ENCODE measurements at places on chromosomes 13 and 19.

- H3K36me3 ChIP-seq = no peaks in the 10 kb centered on the region
- no peaks in the 10 kb centered on the region for H3K27me3 ChIP-seq
- no peak overlapping the region for H3K4me3 ChIP-seq
- DNase-seq = no peak
- H3K27ac ChIP-seq = no peak overlapping the region
- H3K4me1 ChIP-seq = no peaks in the 10 kb centered on the region
Measured at GRCh38 chr13:43339805-43340550, 316.6 kb downstream of the DNAJC15 start.

DNA sequence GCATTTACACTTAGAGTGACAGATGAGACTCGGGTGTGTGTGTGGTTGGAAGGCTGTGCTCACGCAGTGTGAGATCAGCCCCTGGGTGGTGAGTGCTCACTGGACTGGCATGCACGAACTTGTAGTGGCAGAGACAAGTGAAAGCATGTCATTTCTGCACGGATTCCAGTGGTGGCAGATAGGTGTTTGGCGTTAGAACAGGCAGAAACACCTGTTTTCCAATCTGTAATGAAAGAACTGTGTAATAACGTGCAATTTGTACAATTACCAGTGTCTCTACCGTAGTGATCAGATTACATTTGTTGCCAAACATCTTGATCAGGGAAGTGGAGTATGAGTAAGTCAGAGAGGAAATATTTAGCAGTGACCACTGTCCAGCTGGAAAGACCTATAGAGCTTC is 8.2 kb downstream of the LAMP1 start:
- no peak overlapping the region for H3K4me3 ChIP-seq
- no peak overlapping the region for H3K27ac ChIP-seq
- no peaks in the 10 kb centered on the region for H3K36me3 ChIP-seq
- no peaks in the 10 kb centered on the region for H3K27me3 ChIP-seq
- H3K4me1 ChIP-seq = no peaks in the 10 kb centered on the region
- no peak for DNase-seq

DNA sequence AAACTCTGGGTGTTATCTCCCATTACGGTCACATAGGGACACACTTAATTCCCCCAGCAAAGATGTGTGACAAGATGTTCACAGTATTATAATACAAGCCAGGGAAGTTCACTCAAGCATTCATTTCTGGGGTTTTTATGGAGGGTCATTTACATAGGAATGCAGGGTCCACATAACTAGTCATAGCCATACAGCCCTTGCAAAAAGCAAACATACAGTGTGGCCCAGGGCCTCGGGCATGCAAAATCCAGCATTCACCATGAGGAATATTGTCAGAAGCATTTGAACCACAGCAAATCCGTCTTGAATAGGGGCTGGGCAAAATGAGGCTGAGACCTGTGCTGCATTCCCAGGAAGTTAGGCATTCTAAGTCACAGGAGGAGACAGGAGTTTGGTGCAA is 13.0 kb upstream of the ZNF460 start:
- no peaks in the 10 kb centered on the region for H3K27me3 ChIP-seq
- H3K27ac ChIP-seq = no peak overlapping the region
- no peak for DNase-seq
- H3K4me1 ChIP-seq = no peaks in the 10 kb centered on the region
- no peaks in the 10 kb centered on the region for H3K36me3 ChIP-seq

DNA sequence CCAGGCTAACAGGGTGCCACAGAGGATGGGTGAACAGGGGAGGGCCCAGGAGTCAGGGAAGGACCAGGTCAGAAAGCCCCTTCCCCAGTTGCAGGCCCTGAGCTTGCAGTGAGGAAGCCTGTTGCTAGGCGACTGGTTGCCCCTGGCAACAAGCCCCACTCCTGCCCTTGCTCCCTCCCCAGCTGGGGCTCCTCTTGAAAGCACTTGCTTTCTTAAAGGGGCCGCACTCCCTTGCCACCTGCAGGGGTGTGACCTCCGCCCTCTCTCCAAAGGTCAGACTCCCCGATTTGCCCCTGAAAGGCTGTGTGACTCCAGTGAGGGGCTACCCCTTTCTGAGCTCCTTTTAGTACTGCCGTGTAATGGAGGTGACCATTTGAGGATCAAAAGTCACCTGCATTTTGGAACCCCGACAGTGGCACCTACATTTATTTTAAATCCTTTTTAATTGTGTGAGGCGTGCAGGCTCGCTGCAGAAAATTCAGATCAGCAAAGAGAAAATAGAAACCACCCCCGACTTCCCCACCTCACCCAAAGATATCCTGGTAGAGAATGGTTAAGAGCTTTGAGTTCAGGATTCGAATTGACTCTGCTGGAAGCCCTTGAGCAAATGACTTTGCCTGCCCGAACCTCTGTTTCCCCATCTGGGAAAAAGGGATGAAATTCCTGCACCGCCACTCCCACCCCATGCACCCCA is 4.8 kb downstream of the FCHO1 start:
- DNase-seq = peak; percentile 44
- H3K27ac ChIP-seq = no peak overlapping the region
- no peaks in the 10 kb centered on the region for H3K27me3 ChIP-seq
- no peak overlapping the region for H3K4me3 ChIP-seq
- no peaks in the 10 kb centered on the region for H3K4me1 ChIP-seq

DNA sequence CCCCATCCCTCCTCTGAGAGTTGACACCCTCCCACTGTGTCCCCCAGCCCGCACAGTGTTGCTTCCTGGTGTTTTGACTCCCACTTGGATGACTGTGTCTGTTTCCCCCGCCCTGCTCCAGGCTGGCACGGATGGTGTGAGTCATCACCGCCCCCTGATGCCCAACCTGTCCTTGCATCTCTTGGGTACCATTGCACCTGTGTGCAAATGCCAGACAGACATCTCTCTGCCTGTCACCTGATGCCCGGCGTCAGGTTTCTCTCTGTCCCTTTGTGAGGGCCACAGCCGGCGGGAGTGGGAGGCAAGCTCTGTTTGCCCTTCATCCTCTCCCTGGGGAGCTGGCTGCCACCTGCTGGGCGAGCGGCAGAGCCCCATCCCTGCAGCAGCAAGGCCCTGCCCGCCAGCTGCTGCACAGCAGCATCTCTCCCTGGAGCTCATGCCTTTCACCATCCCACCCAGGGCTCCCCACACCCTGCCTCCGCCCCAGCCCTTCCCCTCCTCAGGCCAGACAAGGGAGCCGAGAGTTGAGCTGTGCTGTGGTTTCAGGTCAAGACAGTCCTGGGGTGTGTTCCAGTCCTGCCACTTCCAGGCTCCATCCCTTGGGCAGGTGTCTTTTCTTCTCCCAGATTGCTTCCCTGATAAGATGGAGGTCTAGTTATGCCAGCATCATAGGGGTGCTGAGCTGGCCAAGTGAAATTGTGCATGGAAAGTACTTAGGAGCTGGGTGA is 29.7 kb downstream of the NKPD1 start:
- H3K27ac ChIP-seq = no peak overlapping the region
- DNase-seq = no peak
- no peaks in the 10 kb centered on the region for H3K27me3 ChIP-seq
- no peaks in the 10 kb centered on the region for H3K4me1 ChIP-seq
- H3K36me3 ChIP-seq = no peaks in the 10 kb centered on the region

DNA sequence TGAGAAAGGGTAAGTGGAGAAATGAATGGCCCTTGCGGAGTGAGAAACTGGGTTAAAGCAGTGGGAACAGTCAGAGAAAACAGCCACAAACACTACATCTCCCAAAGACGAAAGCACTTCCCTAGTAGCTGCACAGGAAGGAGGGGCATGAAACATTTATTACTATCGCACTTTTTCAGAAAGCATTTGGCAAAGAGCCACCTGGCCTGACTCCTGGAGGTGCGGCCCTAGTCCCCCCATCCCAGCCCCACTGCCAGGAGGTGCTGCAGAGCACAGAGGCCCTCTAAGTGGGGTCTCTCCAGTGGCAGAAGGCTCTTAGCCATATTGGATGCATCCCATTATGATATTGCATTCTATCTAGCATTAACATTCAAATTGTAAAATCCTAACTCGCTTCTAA is 55.8 kb downstream of the MTMR6 start:
- H3K27me3 ChIP-seq = no peaks in the 10 kb centered on the region
- H3K4me3 ChIP-seq = no peak overlapping the region
- DNase-seq = no peak
- H3K36me3 ChIP-seq = no peaks in the 10 kb centered on the region
- no peaks in the 10 kb centered on the region for H3K4me1 ChIP-seq

DNA sequence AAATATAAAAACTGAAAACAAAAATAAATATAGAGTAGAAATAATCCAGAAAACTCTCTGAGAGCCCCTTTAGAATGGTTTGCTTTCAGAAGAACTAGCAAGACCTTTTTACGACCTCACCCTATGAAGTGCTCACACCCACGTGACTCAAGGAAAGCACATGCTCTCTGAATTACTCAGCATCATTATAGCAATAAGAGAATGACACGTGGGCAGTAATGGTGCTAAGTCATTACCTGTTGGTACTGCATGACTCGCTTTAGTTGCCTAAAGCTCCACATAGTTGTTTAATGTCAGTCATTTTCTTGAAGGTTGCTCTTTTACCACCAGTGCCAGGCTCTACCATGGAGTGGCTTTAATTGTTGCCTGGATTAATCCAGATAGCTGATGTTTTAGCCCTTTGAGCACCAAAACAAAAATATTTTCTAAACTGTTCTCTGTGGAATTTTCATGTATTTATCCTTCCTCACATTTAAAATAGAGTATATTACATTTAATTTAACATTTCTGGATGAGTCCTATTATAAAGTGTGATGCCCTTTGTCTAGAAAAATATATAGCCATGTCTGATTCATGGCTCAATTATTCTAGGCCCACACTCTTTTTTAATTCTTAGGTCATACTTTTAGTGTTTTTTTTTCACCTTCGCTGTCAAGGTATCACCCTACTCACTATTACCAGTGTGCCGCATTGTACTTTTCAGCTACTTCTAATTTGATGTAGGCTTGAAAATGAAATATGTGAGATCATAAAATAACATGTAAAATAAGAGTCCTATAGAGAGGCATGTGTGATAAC is 56.8 kb downstream of the THSD1 start:
- no peaks in the 10 kb centered on the region for H3K4me1 ChIP-seq
- H3K27ac ChIP-seq = no peak overlapping the region
- H3K27me3 ChIP-seq = no peaks in the 10 kb centered on the region
- H3K36me3 ChIP-seq = no peaks in the 10 kb centered on the region
- no peak for DNase-seq

- no peaks in the 10 kb centered on the region for H3K36me3 ChIP-seq
- no peaks in the 10 kb centered on the region for H3K27me3 ChIP-seq
- H3K4me1 ChIP-seq = no peaks in the 10 kb centered on the region
Measured at GRCh38 chr13:73665261-73665660, 468.9 kb downstream of the KLF12 start.

DNA sequence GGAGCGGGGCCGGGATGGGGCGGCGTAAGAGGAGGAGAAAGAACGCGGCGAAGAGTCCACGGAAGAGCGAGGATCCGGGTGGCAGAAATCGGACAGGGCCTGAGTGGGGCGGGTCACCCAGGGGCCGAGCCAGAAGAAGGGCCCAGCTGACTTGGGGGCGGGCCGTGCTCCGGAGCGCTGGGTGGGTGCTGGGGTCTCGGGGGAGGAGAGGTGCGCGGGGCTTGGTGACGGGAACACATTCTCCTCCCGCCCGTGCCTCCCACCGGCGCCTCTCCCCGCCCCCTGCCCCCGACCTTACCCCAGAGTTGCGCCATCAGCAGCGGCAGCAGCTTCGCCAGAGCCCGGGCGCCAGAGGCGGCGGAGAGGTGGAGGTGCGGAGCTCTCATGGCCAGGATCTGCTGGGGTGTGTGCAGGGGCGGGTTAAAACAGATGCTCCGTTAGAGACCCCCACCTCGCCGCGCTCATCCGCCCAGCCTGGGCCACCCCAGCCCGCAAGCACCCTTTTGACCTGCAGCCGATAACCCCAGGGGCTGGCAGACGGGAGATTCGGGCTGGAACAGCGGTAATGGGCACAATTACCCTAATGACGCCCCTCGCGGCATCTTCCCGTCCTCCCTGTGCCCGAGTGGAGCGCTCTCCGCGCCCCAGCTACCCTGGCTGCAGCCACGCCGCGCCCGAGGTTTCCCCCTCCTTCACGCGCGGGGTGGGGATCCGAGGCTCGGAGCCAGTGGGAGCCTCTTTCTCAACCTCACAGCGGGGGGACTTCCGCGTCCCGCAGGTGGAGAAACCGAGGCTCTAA is 565 bp downstream of the KLK10 start:
- no peak overlapping the region for H3K4me3 ChIP-seq
- peaks cover 7% of the 10 kb centered on the region for H3K4me1 ChIP-seq
- no peak overlapping the region for H3K27ac ChIP-seq
- DNase-seq = no peak

GRCh38 chr13:57925751-57926150 is 294.2 kb downstream of the PCDH17 start:
- H3K4me1 ChIP-seq = no peaks in the 10 kb centered on the region
- H3K27me3 ChIP-seq = no peaks in the 10 kb centered on the region
- no peak overlapping the region for H3K27ac ChIP-seq
- H3K36me3 ChIP-seq = no peaks in the 10 kb centered on the region

- no peaks in the 10 kb centered on the region for H3K4me1 ChIP-seq
- no peak overlapping the region for H3K4me3 ChIP-seq
- no peaks in the 10 kb centered on the region for H3K36me3 ChIP-seq
Measured at GRCh38 chr13:60538566-60538965, 141.5 kb downstream of the TDRD3 start.

DNA sequence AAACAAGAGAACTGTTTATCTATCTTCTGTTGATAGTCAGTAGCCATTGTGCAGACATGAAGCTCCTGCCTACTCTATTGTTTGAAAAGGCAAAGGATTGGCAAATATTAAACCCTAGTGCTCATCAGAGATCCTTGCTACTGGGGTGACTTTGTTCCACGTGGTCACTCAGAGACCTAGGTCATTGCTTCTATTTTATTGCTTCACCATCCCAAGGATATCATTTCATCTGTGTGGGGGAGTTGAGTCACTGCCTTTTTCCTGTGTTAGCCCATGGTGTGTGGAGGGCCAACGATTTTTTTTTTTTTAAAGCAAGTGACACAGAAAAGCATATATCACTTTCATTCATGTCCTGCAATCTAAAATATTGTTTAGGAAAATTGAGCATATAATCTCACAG is 254.1 kb upstream of the RXFP2 start:
- DNase-seq = no peak
- no peak overlapping the region for H3K4me3 ChIP-seq
- H3K36me3 ChIP-seq = no peaks in the 10 kb centered on the region
- H3K27ac ChIP-seq = no peak overlapping the region
- no peaks in the 10 kb centered on the region for H3K4me1 ChIP-seq
- no peaks in the 10 kb centered on the region for H3K27me3 ChIP-seq

GRCh38 chr19:9406798-9407352 is 28.5 kb downstream of the ZNF266 start:
- peak; percentile 54 for DNase-seq
- H3K27me3 ChIP-seq = no peaks in the 10 kb centered on the region
- H3K4me3 ChIP-seq = peak overlapping the region; percentile 61
- no peaks in the 10 kb centered on the region for H3K4me1 ChIP-seq

- H3K4me1 ChIP-seq = no peaks in the 10 kb centered on the region
- no peak overlapping the region for H3K4me3 ChIP-seq
- DNase-seq = no peak
- no peak overlapping the region for H3K27ac ChIP-seq
Measured at GRCh38 chr13:97423300-97424045, 10.5 kb upstream of the RAP2A start.

- H3K27me3 ChIP-seq = no peaks in the 10 kb centered on the region
- H3K4me3 ChIP-seq = no peak overlapping the region
- peak; percentile 79 for DNase-seq
- no peaks in the 10 kb centered on the region for H3K4me1 ChIP-seq
- no peak overlapping the region for H3K27ac ChIP-seq
Measured at GRCh38 chr19:46537136-46538097, 41.8 kb upstream of the PNMA8B start.

- no peak overlapping the region for H3K4me3 ChIP-seq
- H3K27ac ChIP-seq = no peak overlapping the region
- H3K27me3 ChIP-seq = no peaks in the 10 kb centered on the region
- DNase-seq = no peak
- H3K4me1 ChIP-seq = no peaks in the 10 kb centered on the region
Measured at GRCh38 chr19:19028526-19028925, 4.8 kb downstream of the SUGP2 start.
